Fibroblast of the conjunctiva (primary cell): ENCODE measurements at places on chromosomes 13 and 19.

- peak; percentile 51 for DNase-seq
Measured at GRCh38 chr13:78121459-78122348, 203.1 kb upstream of the EDNRB start.

- DNase-seq, result peak; percentile 100
Measured at GRCh38 chr19:4791183-4792018, at the start of gene FEM1A. TSS of gene FEM1A (plus strand) at chr19:4791734. CDS start at chr19:4791855, 121 bp downstream.

- no peak for DNase-seq
Measured at GRCh38 chr13:110820322-110820721, 94.5 kb downstream of the ANKRD10 start.

DNA sequence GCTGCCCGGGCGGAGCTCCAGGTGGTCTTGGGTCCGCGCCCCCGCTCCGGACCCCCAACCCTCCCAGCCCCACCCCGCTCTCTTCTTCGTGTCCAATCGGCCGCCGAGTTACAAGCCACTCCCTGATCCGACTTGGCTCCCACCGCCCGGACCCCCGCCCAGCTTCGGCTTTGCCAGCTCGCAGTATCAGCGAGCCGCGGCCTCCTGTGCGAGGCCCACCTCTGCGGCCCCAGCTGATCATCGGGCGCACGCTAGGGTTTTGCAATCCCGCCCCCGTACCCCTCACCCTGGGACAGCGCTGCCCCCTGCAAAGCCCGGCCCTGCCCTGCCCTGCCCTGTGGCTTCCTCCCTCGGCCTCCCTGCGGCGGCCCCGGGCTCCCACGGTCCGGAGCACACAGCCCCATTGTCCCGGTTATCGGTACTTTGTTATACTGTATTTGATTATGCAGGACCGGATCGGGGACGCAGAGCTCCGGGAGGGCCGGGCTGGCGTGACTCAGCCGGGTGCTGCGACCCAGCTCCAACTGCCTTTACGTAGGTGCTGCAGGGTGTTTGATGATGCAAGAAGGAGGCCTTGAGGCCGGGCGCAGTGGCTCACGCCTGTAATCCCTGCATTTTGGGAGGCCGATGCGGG is 598 bp upstream of the LPAR2 start:
- peak; percentile 49 for DNase-seq

GRCh38 chr13:95049772-95050171 is 251.5 kb downstream of the ABCC4 start:
- DNase-seq, result no peak

- no peak for DNase-seq
Measured at GRCh38 chr13:44128552-44129001, 245.0 kb upstream of the SERP2 start.

DNA sequence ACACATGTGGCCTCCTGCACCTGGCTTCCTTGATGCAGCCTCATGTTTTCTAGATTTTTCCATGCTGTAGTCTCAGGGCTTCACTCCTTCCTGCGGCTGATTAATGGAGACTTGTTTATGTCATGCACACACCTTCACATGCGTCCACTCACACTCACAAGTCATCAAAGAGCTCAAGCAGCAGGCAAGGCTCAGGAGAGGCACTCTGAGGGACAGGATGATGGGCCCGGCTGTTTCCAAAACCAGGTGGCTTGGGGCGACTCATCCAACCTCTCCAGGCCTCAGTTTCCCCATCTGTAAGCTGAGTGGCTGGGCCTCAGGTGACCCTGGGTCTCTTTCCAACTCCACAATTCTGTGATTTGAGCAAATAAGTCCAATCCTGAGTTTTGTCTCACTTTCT is 36.9 kb downstream of the RASA3 start:
- no peak for DNase-seq

DNA sequence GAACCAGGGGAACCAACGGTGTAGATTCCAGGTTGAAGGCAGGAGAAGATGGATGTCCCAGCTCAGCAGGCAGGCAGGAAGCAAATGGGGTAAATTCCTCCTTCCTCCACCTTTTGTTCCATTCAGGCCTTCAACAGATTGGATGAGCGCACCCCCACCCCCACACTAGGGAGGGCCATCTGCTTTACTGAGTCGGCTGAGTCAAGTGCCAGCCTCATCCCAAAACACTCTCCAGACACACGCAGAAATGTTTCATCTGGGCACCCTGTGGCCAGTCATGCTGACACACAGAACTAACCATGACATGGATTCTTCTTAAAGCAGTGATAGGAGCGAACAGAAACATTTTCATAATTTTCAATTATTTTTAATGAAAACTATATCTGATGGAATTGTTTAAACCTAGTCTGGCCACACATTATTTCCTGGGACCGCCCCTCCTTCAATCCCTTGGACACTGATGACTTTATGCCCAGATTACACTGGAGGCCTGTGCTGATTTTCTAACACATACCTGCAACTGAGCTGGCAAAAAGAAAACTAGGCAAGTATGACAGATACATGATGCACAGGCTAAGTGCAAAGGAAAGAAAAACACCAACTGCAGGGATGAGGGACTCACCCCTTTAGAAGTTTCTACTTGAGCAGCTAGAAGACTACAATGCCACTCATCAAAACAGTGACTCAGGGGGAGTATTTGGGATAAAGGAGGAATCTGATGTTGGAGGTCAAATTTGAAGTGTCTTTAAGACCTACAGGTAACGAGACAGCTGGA is 154.2 kb downstream of the TNFRSF19 start:
- no peak for DNase-seq

GRCh38 chr19:50790396-50790795 is at the start of gene ACP4:
TSS of gene ACP4 (plus strand) at chr19:50790415. CDS start at chr19:50790415, 0 bp downstream.
- DNase-seq, result no peak

DNA sequence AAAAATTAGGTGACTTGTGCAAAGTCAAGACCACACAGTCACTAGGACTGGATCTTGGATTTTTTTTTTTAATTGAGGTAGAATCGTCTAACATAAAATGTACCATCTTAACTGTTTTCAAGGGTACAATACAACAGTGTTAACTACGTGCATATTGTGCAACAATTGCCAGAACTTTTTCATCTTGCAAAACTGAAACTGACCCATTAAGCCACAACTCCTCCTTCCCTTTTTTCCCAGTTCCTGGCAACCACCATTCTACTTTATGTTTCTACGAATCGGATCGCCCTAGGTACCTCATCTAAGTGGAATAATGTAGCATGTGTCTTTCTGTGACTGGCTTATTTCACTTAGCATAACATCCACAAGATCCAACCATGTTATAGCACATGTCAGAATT is 37.5 kb upstream of the POMP start:
- DNase-seq, result no peak

GRCh38 chr13:52926971-52927370 is 78.5 kb upstream of the PCDH8 start:
- DNase-seq, result no peak

DNA sequence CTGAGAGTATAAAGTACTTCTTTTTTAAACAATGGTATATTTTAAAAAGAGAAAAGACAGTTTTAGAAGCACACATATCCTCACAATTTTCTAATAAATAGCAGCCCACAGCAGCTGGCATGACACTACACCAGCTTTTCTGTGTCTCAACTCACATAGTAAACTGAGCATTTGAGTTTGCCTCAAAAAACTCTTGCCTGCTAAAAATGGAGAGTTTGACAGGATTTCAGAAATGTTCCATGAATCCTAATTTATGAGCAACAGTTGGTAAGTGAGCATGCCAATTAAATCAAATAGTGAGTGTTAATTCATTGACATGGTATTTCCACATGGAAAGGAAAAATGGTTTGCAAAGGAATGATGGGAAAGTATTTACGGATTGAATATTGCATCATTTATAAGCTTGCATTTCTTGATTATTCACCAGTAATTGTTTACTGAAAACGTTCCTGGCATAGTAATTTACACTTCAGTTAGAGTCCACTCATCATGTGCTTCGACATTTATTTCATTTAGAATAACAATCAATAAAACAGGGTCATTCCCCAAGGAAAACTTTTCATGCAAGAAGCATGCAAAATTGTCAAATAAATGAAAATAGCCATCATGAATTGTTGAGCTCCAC is 323.0 kb downstream of the EFNB2 start:
- DNase-seq, result no peak

DNA sequence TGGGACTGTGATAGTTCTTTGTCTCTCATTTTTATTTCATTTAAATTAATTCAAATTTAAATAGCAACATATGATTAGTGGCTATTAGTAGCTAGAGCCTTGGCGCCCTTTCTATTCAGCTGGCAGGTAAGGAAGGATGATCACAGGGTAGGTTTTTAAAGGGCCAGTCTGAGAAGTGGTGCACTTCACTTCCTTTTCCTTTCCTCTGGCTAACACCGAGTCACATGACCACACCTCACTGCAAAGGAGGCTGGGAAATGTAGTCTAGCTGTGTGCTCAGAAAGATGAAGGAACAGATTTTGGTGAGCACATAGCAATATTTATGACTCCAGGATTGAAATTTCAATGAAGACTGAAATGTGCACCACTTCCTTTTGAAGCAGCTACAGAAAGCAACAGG is 128.7 kb downstream of the TSHZ3 start:
- DNase-seq, result no peak

DNA sequence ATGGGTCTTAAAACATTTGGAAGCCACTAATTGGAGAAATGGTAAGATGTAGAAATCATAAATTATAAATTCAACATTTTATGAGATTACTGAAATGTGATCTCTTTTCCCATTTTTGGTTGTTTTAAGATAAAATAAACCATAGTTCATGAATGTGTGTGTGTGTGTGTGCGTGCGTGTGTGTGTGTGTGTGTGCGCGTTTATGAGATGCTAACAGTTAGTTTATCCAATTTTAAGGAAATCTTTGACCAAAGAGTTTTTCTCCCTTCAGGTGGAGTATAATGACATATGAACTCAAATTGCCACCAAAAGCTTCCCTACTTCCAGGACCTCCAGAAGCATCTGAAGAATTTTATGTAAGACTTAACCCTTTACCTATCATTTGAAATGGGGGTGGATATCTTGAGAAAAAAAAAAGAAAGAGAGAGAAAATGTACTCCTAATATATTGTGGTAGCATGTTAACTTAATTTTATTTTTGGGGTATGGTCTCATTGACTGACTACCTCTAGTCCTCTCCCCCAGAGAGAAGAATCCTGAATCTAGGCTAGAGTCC is 98.1 kb upstream of the AKAP11 start:
- no peak for DNase-seq

DNA sequence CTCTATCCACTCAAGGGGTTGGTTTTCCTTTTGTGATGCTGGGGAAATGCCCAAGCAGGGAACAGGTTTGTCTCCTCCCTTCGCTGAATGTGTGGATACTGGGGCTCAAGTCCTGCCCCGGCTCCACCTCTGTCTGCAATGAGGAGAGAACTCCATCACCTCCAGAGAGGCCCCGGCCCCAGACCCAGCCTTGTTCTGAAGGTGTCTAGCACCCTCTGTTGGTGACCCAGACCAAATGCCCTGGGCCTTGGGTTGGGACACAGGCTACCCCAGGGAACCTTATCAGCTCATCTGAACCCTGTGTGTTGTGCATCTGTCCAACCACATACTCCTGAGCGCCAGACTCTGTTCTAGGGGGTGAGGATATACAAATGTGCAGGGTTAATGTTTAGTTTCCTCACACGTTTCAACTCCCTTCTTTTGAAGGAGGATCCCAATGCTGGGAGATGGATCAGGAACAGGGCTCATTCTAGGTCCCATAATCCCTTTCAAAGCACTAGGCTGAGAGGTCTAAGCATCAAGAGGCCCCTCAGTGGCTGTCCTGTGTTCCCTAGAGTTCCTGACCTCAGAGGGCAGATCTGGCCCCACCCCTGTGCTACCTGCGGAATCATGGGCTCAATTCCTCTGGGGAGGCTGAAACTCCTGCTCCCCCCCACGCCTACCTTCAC is 112.5 kb upstream of the SLC7A1 start:
- peak; percentile 23 for DNase-seq

GRCh38 chr13:53343361-53343744 is 314.7 kb downstream of the OLFM4 start:
- DNase-seq, result no peak

- DNase-seq, result no peak
Measured at GRCh38 chr13:94966422-94966955, 254.1 kb upstream of the SOX21 start.

- DNase-seq, result no peak
Measured at GRCh38 chr19:54299126-54299498, 13.9 kb downstream of the LILRA5 start.

- no peak for DNase-seq
Measured at GRCh38 chr19:32902448-32902847, 32.9 kb upstream of the SLC7A9 start.
